ENCODE measurements at places on chromosomes 7 and 10.

DNA sequence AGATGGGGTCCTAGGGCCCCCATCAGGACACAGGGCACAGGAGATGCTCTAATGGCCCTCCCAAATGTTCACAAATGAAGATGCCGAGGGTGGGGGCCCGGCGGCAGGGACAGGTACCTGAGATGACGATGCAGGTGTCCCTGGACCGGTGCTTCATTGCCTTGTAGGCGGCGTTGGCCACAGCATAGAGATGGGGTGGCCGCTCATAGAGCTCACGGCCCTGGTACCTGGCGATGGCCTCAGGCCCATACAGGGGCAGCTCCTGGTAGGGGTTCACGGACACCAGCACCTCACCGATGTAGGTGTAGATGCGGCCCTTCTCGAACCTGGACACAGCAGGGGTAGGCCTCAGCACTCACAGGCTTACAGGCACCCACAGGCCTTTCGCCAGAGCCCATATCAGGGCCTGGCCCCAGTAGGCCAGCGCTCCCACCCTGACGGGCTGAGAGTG, 2.0 kb downstream of the MYO1G start:
- DNase-seq = no peak

DNA sequence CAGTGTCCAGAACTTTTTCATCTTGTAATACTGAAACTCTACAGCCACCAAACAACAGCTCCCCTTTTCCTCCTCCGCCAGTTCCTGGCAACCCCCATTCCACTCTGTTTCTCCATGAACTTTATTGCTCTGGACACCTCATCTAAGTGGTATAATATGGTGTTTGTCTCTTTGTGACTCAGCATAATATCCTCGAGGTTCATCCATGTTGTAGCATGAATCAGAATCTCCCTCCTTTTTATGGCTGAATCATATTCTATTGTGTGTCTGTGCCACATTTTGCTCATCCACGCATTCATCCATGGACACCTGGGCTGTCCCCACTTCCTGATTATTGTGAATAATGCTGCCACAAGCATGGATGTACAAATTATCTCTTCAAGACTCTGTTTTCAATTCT, 124.4 kb upstream of the FGFR2 start:
- no peak for DNase-seq

- DNase-seq = peak; percentile 17
These were observed 745 bp downstream of the YWHAG start for GRCh38 chr7:76358011-76358480.

DNA sequence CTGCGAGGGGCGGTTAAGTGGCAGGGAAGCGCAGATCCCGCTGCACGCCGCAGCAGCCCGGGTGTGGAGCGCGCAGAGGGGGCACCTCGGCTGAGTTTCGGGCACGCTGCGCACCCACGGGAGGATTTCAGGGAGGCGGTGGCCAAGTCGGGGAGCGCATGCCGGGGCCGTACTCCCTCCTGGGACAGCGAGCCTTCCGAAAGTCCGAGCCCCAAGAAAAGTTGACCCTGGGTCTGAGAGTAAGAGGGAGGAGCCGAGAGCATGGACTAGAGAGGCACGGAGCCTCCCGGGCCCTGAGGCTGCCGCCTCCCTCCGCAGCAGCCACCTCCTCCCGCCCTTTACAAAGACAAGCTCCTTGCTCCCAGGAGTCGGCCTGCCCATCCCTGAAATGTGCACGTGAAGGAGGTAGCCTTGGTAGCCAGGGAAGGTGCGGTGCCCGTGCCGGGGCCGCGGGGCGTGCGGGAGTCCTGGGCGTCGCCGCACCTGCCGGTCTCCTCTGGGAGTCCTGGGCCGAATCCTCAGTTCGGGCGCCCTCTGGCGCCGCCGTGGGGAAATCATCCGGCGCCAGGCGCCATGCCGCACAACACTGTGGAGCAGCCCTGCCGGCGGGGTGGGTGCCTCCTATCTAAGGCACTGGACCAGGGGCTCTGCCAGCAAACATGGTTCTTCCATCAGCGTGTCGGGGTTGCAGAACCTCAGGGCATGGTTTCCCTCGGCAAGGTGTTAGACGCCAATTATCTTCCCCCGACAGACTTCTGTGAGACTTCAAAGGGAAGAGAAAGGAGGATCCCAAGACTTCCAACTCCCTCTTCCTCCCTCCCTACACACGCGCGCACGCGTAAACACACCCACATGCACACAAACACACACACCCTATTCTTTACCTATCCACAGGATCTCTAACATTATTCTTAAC, 104.0 kb downstream of the TRIL start:
- peak; percentile 3 for DNase-seq

- no peak for DNase-seq
These were observed 79.5 kb upstream of the GPR141 start for GRCh38 chr7:37604078-37604477.

- no peak for DNase-seq
These were observed 108.9 kb upstream of the MKLN1 start for GRCh38 chr7:131218727-131219128.

DNA sequence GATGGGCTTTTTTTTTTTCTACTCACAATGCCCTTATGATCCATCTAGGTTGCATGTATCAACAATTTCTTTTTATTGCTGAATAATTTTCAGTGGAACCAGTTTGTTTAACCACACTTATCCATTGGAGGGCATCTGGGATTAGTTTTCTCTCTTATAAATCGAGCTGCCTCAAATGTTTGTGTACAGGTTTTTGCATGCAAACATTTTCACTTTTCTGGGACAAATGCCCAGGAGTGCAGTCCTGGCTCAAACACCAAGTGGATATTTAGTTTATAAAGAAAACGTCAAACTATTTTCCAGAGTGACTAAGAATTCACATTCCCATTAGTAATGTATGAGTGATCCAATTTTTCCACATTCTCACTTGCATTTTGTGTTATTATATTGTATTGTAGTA, 313.4 kb downstream of the CXCL12 start:
- no peak for DNase-seq

DNA sequence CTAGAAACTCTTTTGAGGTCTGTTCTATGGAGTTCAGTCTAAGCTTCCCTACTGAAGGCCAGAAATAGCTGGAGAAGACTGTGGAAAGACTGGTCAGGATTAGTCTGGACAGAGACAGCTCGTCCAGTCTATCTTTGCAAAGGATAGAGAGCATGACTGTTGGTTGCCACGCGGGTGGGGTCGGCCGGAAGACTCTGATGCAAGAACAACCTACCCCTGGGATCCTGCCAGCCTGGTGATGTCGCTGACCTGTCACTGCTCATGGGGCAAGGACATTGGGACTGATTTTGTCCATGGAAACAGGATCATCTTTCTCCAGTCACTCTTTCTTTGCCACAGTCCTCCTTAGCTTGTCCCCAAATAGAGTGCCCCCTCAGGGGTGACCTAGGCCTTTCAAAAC, 337.6 kb upstream of the NPSR1 start:
- no peak for DNase-seq

- no peak for DNase-seq
These were observed 121.6 kb upstream of the KAT6B start for GRCh38 chr10:74704629-74705357.

- DNase-seq = no peak
These were observed 206.7 kb upstream of the KCTD7 start for GRCh38 chr7:66421830-66422475.

GRCh38 chr7:24740871-24741270, 16.4 kb downstream of the GSDME start:
- DNase-seq = no peak

DNA sequence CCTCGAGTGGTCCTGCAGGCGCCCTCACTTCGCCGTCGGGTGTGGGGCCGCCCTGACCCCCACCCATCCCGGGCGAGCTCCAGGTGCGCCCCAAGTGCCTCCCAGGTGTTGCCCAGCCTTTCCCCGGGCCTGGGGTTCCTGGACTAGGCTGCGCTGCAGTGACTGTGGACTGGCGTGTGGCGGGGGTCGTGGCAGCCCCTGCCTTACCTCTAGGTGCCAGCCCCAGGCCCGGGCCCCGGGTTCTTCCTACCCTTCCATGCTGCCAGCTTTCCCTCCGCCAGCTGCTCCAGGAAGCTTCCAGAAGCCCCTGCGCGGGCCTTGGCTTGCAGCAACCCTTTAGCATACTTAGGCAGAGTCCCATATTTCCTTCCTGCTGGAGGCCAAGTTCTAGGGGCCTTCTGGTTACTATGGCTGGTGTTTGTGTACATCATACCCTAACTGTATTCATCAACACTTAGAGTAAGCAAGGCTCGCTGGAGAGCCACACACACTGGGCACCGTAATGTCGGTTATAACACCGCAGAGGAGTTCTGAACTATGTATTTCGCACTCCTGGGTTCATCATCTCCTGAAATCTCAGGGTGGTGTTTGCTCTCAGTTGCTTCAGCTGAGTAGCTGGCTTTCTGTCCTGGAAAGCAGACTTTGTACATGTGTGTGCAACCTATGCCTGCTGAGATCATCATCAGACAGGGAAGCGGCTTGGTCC, 471 bp downstream of the MGMT start:
- DNase-seq = no peak

GRCh38 chr10:118057361-118057760, 10.6 kb upstream of the RAB11FIP2 start:
- DNase-seq = no peak

GRCh38 chr7:151686826-151687225, 167.1 kb upstream of the RHEB start:
- no peak for DNase-seq

GRCh38 chr7:15557186-15557585, 4.6 kb downstream of the AGMO start:
- no peak for DNase-seq

DNA sequence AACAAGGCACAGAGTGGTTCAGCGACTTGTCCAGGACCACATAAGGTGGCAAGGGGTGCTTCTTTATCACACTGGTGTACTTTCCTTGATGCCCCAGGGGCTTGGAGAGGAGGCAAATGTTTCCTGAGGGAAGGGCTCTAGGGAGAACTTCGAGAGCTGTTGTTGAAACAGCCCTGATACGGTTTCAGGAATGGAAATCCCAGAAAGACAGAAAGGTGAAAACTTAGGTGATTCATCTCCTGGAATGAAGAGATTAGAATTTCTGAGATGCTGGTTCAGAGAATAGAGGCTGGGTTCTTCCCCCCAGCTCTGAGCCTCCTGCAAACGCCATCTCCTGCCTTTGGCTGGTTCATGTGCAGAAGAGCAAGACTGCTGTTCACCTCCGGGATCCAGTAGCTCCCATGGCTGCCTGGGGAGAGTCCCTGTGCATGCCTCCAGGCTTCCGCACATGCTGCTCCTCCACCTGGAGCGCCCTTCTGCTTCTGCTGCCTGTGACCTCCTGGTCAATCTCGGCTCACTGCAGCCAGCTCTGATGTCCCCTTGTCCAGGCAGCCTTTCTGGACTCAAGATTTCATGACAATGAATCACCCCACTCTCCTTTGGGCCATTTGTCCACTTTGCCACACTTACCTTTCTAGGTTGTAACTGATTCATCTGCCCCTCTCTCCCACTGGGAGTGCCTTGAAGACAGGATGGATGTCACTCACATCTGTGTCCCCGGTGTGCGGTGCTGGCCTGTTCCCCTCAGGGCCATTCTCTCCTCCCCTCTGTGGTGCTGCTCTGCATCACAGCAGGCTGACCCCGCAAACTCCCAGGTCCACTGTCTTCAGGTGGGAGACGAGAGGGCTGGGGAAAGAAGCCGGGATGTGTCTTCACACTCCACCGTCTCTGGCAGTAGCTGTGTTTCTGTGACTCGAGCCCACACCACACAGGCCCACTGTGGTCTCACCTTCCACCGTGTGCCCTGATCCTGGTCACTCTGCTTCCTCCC, 3.6 kb upstream of the CDH23 start:
- no peak for DNase-seq

DNA sequence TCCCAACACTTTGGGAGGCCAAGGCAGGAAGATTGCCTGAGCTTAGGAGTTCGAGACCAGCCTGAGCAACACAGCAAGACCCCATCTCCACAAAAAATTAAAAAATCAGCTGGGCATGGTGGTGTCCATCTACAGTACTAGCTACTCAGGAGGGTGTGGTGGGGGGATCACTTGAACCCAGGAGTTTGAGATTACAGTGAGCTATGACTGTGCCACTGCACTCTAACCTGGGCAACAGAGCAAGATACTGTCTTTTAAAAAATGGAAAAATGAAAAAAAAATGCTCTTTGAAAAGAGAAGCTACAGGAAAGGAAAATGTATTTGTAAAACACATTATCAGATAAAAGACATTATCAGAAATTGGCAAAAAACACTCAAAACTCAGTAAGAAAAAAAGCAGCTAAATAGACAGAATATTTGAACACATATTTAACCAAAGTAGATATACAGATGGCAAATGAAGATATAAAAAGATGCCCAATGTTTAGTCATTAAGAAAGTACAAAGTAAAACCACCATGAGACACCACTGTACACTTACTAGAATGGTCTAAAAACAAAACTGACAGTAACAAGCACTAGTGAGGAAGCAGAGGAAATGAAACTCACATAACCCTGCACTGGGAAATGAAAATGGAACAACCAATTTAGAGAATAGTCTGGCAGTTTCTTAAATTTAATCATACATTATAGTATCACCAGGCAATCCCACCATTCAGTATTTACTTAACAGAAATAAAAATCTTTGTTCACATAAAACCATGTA, 40.5 kb downstream of the NRBF2 start:
- no peak for DNase-seq

GRCh38 chr7:122588621-122589020, 110.3 kb downstream of the RNF133 start:
- no peak for DNase-seq

- no peak for DNase-seq
These were observed 35.0 kb upstream of the ZNF32 start for GRCh38 chr10:43683451-43684291.

DNA sequence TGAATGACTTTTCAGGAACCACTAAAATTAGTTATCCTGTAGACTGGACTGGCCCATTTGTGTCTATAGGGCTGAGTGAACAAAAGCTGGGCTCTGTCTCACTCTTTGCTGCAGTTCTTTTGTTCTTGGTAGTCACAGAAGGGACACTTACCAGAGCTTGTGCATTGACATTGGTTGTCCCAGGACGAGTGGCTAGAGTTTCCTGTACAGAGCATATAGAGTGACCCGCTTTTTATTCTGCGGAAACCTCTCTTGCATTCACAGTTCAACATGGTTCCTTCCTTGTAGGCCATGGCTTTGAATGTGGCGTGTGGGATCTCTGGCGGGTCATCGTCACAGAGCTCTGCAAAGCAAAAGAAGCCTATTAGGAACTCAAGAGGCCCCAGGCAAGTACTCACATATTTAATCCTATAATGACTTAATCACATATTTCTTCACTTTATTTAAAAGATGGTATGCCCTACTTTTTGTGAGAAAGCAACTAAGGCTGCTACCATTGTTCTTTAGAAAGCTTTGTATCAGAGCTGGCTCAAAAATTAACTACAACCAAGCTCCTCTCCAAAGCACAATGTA, 36.4 kb downstream of the IL2RA start:
- no peak for DNase-seq

DNA sequence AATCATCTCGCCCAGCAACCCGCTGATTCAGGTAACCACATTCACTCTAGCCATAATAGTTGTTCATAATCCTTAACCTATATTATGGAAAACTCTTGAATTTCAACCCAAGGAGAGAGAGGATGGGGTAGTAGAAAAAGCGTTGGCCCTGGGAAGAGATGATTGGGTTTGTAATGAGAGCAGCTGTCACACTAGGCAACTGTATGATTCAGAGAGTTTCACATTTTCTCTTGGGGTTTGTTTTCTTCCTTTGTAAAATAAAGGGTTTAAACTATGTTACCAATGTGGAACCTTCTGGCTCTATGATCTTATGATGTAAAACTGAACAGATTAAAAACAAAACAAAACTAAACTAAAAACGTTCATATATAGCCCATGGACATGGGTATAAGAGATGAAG, 705.2 kb upstream of the IGFBP3 start:
- DNase-seq = no peak

Data from effector CD4-positive, alpha-beta T cell (primary cell).